Stimulated activated CD4-positive, alpha-beta T cell treated with anti-CD3 and anti-CD28 coated beads, Interleukin-1b, Interleukin-23, amount 100 ng/mL, for 1 hour (primary cell): ENCODE measurements at places on chromosomes 7 and 10.

DNA sequence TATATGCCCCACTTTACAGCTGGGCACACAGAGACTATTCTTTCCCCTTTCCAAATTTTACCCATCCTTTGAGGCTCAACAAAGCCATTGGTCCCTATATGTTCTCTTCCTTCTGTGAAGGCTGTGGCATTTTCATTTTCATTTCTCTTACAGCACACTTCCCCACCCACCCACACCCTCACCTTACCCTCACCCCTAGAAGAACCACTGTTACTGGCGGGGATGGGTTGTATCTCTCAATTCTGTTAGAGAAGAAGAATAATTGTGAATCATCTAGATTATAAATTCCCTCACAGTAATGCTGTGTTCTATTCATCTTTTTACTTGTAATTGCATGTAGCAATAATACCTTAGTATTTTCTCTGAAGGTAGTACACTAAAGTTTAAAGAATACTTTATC, 10.2 kb upstream of the CCDC71L start:
- no peak for DNase-seq

GRCh38 chr7:87328281-87328680, 17.2 kb upstream of the CROT start:
- no peak for DNase-seq

GRCh38 chr10:58588673-58589265, 76.1 kb downstream of the BICC1 start:
- no peak for DNase-seq

- no peak for DNase-seq
These were observed 159.8 kb downstream of the NRF1 start for GRCh38 chr7:129771201-129771927.

GRCh38 chr10:31644931-31645633, 283.5 kb downstream of the ARHGAP12 start:
- no peak for DNase-seq

GRCh38 chr10:107718864-107719263, 554.4 kb upstream of the SORCS1 start:
- DNase-seq = no peak

- no peak for DNase-seq
These were observed 62.5 kb upstream of the INSIG1 start for GRCh38 chr7:155234950-155235789.

- DNase-seq = no peak
These were observed 75.0 kb upstream of the SFMBT2 start for GRCh38 chr10:7485799-7486198.

DNA sequence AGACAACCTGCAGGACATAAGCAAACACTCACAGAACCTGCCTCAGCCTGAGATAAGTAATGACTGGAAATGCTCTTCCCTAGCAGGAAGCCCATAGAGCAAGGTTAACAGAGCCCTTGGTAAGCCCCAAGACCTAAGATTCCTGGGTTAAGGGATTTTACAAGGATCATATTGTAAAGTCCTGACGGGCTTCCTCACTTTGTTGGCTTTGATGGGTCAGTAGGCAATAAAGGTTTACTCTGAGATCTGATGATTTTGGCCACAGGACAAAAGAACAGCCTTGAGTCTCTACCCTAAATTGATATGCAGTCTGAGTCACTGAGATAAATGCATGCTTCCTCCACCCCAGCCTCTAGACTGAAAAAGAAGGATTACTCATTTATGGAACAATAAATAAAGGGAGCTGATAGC, 270.8 kb downstream of the HTR7 start:
- no peak for DNase-seq

DNA sequence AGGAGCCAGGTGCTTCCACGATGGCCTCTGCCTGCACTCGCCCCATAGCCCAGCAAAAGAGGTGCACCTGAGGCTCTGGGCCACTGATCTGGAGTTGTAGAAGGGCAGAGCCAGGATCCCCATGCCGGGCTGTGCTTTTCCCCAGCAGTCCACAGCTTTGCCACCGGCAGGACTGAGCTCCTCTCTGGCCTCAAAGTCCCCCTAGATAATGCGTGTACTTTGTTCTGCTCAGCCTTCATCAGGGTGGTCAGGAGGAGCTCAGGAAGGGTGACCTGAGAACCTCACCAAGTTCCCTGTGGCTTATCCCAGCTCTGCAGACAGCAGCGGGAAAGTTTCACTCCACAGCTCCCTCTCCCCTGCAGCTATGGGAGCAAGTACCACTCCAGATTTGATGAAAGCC, 27.9 kb upstream of the UNC5B start:
- DNase-seq = no peak

DNA sequence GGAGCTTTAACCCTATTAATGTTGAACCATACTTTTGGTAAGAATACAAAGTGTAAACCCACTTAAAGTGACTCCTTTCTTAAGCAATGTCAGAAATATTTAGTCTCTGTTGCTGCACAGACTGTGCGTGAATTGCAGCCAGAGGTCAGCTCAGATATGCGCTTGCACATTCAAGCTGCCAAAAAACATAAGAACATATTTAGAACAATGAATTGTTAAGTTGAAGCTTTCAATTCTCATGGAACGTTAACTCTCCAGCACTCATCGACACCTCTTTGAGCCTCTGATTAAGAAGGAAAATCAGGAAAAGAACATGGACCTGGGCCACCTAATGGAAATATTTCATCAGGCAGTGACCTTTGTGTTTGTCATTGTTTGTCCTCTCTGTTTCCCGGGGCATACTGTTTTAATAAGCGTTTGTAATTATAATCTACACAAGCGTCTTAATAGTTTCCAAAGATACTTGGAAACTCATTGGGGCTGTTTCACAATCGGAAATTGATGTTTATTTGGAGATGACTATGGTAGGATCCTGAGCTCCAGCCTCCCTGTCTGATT, 193.0 kb upstream of the CELF2 start:
- DNase-seq = no peak

DNA sequence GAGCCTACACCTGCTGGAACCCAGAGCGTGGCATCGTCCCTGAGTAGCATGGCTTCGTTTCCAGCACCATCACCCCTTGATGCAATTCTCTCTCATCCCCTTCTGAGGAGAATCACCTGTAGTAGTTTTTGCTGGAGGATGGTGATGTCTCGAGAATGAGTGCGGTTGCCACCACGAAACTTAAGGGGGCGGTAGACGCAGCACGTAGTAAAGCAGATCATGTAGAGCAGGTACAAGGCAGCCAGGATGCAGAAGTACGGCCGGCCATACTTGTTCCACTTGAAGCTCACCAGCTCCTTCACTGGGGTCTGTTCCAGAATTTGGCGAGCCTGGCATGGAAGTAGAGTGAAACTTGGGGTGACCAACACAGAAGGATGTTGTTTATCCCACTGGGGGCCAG, 8.1 kb downstream of the TRPV5 start:
- no peak for DNase-seq

DNA sequence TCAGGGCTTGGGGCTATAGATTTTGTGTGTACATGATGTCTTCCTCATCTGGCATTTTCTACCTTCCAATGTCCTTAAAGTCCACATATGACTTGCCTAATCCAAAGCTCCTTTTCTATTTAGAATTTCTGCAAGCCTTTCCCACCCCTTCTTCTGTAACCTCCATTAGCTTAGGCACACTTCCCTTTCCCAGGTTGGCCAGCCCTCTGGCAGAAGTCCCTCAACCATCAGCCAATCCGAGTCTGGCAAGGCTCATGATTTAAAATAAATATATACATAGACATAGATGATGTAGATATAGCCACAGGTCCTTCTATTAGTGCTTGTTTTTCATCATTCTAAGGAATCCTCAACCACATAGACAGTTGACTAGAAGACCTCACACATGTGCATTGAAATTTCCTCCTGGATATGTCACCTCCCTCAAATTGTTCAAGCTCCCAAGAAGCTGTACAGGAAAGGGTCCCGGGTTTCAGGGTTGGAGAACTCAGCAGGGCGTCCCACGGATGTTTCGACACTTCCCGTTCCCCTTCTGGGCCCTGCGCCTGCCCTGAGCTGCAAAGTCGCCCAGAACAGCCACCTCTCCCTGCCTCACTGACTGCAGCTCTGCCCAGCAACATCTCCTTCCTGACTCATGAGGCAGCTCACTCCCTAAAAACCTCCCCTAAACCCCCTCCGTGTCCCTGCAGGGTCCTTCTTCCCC, 20.4 kb upstream of the PIK3AP1 start:
- no peak for DNase-seq

DNA sequence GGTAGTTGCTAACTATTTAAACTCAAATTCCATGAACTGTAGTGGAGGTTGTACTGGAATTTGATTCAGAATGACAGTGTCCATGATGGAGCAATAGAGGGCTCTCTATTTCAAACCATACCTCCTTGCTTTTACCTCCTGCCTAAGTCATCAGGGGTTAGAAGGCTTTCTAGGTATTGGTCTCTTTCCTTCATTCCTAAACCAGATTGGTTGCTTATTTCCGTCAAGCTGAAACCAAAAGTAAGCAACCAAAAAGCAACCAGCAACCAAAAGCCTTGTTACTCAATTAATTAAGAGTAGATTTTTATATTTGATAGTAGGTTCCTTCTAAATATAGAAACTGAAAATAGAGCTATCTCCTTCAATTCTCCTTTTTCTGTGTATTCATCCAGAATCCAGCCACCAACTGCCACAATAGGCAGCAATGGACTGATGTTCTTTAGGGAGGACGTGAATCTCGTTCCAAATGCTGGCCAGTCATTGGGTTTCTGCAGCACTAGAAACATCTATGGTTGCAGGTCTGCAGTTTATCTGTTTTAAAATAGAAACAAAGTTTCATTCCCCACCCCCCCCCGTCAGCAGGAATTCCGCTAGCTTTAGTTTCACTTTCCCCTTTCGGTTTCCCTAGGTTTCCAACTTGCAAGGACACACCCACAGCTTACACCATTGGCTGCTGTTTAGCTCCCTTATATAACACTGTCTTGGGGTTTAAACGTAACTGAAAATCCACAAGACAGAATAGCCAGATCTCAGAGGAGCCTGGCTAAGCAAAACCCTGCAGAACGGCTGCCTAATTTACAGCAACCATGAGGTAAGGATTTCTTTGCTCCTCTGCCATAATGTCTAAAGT, at the start of gene IFIT1:
IFIT1 (plus strand) TSS at position 717 of the 850 bp plus-strand sequence; CDS start at position 807, 90 bp downstream.
- DNase-seq = no peak

DNA sequence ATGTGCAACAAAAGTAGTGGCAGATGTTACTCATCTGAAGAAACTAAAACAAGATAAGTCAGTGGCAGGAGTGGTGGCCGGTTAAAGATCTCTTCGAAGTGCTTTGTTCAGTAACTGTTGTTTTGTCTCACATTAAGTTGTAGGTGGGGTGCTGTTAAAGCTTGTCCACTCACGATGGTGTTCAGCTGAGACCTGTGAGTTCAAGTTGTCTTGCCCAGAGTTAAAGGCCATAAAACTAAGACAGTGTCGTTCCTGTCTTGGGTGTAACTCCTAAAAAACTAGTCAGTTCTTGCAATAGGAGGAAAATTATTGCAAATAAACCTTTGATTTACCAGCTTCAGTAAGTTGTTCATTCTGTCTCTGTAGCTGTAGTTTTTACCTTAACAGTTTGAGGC, 857 bp upstream of the FOXP2 start:
- no peak for DNase-seq

DNA sequence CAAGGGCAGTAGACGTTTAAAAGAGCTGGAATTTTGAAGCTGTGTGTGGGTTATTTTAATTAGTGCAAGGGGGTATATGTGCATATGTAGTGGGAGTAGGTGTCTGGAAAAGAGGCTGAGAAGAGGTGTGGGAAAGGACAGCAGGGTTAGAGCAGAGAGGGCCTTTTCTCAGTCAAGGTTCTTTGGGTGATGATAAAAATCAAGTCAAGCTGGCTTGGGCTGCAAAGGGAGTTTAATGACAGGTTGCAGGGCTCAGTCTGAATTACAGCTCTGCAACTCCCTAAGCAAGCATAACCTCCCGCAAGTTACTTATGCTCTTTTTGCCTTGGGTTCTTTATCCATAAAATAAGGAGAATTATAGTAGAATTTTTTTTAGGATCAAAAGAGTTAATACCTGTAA, 83.5 kb downstream of the RELN start:
- no peak for DNase-seq

- DNase-seq = no peak
These were observed 27.9 kb downstream of the ADCYAP1R1 start for GRCh38 chr7:31079824-31080511.

DNA sequence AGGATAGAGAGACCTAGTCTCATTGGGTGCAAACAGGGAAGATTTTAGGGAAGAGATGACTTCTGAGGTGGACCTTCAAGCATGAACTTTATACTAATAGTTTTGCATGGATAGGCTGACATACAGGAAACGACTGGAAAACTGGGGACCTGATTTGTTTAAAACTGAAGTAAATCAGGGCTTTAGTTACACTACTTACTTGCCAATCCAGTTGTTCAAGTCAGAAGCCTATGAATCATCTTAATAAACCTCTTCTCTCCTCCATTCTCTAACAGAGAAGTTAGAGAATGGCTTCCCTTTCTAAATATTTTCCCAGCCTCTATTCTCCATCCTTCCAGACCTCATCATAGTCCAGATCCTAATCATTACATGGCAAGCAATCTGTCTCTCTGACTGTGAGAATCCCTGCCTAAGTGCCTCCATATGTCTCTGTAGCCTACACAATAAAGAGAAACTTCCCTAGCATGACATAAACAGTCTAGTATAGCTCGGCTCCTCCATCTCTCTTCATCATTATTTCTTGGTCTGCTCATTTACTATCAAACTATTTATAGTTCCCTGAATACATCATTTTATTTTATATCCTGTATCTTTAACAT, 55.8 kb downstream of the PRKG1 start:
- DNase-seq = no peak

DNA sequence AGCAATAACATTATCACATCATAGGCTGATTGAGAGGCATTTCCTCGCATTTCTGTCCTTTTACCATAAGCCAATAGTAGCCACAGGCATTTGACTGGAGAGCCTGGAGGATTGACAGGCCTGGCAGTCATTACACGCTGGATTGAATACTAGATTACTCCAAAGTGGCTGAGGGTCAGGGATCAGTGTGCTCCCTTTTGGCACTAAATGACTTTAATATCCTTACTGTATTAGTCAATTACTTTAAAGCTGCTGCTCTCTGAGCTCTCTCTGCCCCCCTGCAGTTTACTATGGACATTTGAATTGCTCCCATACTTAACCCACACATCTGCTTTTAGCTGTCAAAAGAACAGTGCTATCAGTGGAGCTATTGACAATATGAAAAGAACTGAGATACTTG, 302.0 kb downstream of the TFEC start:
- no peak for DNase-seq

DNA sequence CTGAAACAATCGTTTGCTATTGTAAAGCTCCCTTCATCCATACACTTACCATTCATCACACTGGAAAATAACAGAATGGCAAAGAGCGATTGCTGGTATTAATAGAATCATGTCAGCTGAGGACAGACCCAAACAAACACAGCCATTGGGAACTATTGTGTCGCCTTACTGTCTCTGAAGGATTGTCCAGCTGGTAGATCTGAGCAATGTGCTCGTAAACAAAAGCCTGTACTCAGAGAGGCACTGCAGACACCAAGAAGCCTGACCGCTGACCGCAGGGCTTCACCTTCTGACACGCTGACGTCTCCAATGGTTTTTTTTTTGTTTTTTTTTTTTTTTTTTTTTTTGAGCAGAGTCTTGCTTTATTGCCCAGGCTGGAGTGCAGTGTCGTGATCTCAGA, 151.0 kb upstream of the FRMD4A start:
- DNase-seq = no peak

DNA sequence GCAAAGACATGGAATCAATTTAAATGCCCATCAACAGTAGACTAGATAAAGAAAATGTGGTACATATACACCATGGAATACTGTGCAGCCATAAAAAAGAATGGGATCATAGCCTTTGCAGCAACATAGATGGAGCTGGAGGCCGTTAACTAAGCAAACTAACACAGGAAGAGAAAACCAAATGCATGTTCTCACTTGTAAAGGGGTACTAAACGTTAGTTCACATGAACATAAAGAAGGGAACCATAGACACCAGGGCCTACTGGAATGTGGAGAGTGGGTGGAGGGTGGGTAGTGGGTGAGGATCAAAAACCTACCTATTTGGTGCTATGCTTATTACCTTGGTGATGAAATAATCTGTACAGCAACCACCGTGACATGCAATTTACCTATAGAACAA, 78.4 kb upstream of the GSDME start:
- no peak for DNase-seq
